LHCN-M2 (cell line): ENCODE measurements at places on chromosomes 1 and 21. TPM values are rescaled to one million over a fixed set of nuclear protein-coding genes. Genes with fewer than 3 reads are reported as not detected.
A peak's percentile ranks its signal among the peaks of the same experiment; 100 is the strongest.

RCOR3 gene
- 23.0 and 32.4 TPM in 2 replicates for total RNA-seq

DNA sequence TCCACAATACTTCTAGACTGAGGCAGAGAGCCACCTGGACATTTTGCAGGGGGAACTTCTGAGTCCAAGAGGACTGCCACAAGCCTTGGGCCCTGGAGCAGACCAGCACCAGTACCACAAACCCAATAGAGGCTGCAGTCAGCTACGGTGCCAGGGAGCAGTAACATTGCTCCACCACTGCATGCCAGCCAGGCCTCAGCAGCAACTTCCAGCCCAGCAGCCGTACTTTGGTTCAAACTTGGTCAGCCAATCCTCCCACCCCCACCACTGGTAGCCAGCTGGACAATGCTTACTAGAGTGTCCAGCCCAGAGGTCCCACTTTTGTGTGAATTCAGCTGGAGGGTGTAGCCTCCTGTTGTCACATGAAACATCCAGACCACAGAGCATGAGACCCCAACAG lies 107.4 kb downstream of the SLC5A9 start:
- DNase-seq, result no peak

GRCh38 chr1:204151552-204152309 lies at the start of gene ETNK2:
Gene ETNK2, minus strand, starts transcription at chr1:204152044. Its CDS starts 192 bp downstream, at chr1:204151852.
- no peak for DNase-seq

GRCh38 chr1:59015708-59016107 lies 231.9 kb upstream of the JUN start:
- DNase-seq, result peak; percentile 75

- no peak for DNase-seq
These were observed 47.5 kb downstream of the SSX2IP start for GRCh38 chr1:84642774-84643173.

- DNase-seq, result no peak
These were observed 86.8 kb upstream of the VAV3 start for GRCh38 chr1:108051631-108052377.

- DNase-seq, result no peak
These were observed 6.4 kb downstream of the DYRK1A start for GRCh38 chr21:37372951-37373350.

BSND gene
- not detected in 2 replicates for total RNA-seq

- DNase-seq, result no peak
These were observed 8.2 kb upstream of the MTFR1L start for GRCh38 chr1:25811384-25812082.

OR2T29 gene
- not detected in 2 replicates for total RNA-seq

DNA sequence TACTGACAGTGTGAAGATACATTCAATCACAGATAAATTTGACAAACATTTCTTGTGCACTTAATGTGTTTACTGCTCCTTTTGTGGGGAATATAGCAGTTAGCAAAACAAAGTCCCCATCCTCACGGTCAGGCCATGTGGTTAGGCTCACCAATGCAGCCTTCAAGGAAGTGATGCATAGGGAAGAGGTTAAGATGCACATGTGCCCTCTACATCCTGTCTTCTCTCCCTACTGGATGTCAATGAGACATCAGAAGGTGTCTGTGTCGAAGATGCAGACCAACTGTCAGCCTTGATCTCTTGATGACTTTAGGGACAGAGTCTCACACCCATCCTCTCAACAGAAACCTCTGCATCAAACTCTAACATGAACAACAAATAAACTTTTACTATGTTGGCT lies 78.7 kb downstream of the FH start:
- no peak for DNase-seq

- DNase-seq, result no peak
These were observed 128.1 kb downstream of the MRPS6 start for GRCh38 chr21:34201481-34201858.

DNA sequence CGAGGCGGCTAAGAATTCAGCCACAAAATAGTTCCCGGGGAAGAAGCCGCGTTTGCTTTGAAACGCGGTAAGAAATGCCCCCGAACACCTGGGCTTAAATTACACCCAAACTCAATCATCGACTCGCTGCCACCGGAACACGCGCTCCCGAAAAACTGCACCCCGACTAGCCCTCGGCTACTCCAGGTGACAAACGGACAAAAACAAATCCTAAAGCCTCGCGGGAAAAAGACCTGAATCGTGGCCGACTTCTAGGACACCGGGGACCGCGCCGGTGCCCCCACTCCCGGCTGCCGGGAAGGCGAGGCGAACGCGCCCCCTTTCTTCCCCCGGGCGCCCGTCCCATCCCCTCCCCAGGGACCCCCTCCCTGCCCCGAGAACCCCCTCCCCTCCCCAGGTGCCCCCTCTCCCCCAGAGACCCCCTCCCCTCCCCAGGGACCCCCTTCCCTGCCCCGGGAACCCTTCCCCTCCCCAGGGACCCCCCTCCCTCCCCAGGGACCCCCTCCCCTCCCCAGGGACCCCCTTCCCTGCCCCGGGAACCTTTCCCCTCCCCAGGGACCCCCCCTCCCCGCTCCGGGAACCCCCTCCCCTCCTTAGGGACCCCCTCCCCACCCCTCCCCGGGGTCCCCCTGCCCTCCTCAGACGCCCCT lies 628 bp downstream of the C1orf159 start:
- no peak for DNase-seq

DNA sequence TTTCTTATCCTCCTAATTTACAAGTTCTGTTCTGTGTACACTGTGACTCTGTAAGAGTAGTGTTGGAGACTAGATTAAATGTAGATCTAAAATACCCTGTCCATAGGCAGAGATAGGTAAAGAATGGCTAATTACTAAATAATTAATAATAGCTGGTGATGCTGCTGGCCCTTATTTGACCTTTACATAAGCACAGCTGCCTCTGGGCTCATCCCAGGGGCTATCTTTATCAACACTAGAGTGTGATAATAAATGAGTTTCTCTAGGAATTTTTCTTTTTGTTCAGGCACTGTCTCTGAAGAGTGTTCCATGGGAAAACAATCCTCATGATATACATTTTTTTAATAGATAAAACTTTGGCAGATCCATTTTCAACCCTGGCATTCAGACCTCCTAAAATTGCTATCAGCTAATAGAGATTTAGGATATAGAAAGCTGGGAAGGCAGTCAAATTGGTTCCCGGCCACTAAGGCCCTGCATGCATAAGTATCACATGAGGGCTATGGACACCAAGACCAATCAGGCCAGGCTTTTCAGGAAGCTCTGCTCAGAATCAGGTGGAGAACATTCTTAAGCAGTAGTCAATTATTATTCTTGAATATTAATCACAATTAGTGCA lies 107.2 kb downstream of the ROR1 start:
- DNase-seq, result no peak

- DNase-seq, result no peak
These were observed 260.1 kb upstream of the NFIA start for GRCh38 chr1:60822252-60822651.

GRCh38 chr1:28928314-28928941 lies 14.1 kb downstream of the EPB41 start:
- DNase-seq, result no peak

CLEC20A gene
- not detected in 2 replicates for total RNA-seq

GRCh38 chr1:89882348-89883029 lies 61.7 kb downstream of the LRRC8D start:
- DNase-seq, result no peak

HMGCS2 gene
- total RNA-seq, result not detected in 2 replicates

DNA sequence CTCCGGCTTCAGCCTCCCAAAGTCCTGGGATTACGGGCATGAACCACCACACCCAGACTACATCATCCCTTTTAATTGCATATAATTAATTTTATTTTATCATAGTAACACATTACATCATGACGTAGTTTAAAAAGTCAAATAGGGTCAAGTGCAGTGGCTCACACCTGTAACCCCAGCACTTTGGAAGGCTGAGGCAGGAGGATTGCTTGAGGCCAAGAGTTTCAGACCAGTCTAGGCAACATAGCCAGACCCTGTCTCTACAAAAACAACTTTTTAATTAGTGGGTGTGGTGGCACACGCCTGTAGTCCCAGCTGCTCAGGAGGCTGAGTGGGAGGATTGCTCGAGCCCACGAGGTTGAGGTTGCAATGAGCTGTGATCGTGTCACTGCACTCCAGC lies 20.7 kb downstream of the EFNA3 start:
- no peak for DNase-seq

ADORA1 gene
- 9.7 and 19.1 TPM in 2 replicates for total RNA-seq

ACOT11 gene
- 9.9 and 11.6 TPM in 2 replicates for total RNA-seq

GRCh38 chr1:8706291-8706690 lies 111.1 kb downstream of the RERE start:
- DNase-seq, result no peak

- DNase-seq, result peak; percentile 67
These were observed 4.7 kb downstream of the LAX1 start for GRCh38 chr1:203769505-203770343.

KIF21B gene
- total RNA-seq, result under 0.01 and 0.06 TPM in 2 replicates

DNA sequence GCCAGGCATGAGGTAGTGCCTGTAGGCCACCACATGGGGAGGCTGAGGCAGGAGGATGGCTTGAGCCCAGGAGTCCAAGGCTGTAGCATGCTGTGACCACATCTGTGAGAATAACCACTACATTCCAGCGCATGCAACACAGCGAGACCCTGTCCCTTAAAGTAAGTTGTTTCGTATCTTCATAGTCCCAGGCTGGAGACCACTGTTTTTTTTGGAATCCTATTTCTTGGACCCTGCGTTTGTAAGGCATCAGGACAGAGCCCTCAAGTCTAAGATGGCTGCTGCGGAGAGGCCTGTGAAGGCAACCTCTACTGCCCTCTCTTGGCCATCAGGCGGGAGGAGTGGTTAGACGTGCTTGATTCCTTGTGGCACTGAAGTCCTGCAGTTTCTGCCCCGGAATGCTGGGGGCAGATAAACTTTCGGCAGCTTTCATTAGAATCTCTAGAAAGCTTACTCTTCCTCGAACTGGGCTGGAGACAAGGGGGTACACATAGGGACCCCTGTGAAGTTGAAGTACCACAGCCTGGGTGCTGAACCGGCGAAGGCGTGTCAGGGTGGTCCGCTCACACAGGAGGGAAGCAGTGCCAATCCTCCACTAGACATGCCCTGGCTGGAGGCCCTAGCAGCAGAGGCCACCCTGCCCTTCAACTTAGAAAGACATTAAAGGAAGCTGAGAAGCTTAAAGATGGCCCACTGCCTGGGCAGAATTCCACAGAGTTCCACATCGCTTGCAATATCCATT lies 36.6 kb downstream of the RABIF start:
- peak; percentile 48 for DNase-seq

DNA sequence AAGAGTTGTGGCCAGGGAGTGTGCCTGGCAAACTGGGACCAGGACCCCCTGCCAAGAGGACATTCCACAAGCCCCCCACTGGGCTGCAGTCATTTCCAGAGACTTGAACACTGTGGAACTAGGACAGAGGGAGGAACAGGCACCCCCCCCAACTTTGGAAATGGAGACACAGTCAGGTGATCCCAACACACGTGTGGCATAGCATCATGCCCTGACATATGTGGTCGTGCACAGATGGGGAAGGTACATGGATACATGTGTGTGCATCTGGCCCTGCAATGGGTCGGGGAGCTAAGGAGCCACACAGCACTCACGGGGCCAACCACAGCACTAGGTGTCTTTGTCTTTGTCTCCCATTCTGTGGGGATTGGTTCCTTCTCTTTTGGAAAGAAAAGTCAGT lies 6.6 kb upstream of the TFF3 start:
- no peak for DNase-seq

DNA sequence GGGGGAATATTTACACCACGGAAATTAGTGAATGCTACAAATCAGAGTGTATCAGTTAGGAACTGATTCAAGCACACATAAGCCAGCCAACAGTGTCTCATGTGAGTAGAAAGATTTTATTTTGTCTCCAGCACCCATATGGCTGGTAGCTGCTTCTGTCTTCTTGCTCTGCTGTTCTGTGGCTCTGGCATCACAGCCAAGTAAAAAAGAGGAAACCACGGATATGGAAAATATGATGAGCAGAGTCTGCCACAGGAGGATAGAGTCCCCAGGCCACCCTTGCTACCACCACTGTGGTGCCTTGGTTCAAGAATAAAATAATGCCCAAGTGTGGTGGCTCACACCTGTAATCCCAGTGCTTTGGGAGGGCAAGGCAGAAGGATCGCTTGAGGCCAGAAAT lies 53.6 kb upstream of the SPOCD1 start:
- DNase-seq, result no peak

DNA sequence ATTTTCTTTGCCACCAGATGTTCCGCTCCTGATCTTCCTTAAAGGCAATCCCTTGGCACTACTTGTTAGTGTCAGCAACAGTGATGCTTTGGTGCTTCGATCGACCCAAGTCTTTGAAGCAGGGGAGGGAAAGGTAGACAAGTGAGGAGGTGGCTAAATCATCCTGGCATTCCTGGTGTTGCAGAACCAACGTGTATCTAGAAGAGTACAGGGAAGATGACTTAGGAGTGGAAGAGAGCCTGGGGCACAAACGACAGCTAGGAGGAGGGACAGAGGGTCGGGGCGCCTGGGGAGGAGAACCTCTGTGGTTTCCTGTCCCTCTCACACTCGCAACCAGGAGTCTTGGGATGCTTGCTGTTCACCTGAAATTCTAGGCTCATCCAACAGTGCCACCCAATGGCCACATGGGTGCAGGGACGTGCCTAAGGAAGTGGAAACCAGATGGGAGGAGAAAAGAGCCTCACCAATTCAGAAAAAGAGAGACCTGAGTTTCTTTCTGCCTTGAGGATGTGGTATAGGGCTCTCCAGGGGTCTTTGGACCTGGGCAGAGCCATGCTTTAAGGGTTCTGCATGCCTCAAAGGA lies 9.5 kb upstream of the KCNA2 start:
- peak; percentile 32 for DNase-seq

GRCh38 chr1:2382621-2383361 lies 8.6 kb downstream of the MORN1 start:
- no peak for DNase-seq

DNA sequence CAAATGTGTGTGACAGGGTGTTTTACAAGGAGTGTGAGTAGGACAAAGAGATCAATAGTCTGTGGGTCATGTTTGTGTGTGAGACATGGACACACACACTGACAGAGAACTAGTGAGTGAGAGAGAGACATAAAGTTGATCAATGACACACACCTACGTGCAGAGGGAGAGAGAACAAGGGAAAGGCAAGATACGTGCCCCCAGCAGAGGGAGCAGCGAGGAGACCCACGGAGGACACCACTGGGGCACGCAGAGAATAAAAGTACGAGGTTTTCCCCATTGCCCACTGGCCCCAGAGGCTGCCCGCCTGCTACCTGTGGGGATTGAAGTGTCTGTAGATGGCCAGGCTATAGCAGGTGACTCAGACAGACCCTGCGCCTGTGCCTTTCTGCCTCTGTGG lies 130.2 kb upstream of the CSF3R start:
- DNase-seq, result no peak

- DNase-seq, result no peak
These were observed 430 bp downstream of the BTG2 start for GRCh38 chr1:203305809-203306088.

GRCh38 chr1:205445646-205445935 lies 10.3 kb downstream of the BLACAT1 start:
- no peak for DNase-seq
